ENCODE measurements at places on chromosomes 2 and 18.

DNA sequence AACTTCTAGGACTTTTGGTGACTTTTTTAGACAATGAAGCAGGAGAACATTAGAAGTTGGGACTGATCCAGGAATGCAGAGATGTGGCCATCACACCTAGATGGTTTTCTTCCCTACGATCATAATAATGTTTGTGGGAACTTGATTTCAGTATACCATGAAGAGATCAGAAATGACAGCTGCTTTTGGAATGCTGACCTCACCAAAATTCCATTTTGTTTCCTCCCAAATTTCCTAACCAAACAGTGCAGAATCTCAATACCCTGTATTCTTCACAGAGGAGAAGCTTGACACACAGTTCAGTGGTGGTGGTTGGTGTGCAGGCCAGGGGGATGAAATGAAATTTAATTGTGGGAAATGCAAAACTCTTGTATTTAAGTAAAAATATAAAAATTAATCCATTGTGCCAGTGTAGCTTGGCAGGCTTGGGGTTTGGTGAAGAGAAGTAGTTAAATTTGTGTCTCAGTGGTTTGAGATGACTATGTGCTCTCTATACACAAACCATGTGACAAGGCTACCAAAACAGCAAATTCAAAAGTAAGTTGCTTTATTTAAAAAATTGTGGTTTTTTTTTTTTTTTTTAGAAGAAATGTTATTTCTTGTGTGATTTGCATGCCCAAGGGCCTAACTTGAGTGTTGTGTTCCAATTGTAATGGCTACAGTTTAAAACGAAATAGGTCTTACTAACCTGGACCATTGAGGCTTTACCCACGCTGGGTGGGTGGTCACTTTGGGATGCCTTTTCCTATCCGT lies 252.4 kb downstream of the LPIN1 start:
- H3K27me3 ChIP-seq, result no peaks in the 10 kb centered on the region
- H3K4me3 ChIP-seq, result no peak overlapping the region
- DNase-seq, result no peak
- H3K27ac ChIP-seq, result no peak overlapping the region

DNA sequence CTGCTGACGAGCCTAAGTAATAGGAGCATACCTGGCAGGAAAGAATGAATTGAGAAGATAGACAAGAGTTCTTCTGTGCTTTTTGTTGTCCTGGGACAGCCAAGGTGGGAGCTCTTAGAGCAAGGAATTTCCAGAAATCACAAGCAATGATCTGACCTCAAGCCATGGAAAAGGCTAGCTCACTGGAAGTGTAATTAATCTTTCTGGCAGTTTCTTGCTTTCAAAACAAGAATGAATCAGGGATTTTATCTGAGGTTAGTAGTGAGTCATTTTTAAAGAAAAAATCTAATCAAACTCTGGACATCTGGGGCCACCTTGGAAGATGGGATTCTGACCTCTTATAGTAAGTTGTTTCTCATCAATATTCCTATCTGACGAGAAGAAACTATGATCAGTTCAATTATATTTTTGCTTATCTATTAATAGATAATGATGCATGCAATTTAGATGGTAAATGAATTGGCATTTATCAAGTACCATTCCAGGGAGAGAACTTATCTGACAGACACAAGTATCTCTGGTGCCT lies 98.0 kb downstream of the ADCYAP1 start:
- no peak for DNase-seq
- no peaks in the 10 kb centered on the region for H3K36me3 ChIP-seq
- H3K27ac ChIP-seq, result no peak overlapping the region
- no peaks in the 10 kb centered on the region for H3K27me3 ChIP-seq
- no peak overlapping the region for H3K4me3 ChIP-seq

DNA sequence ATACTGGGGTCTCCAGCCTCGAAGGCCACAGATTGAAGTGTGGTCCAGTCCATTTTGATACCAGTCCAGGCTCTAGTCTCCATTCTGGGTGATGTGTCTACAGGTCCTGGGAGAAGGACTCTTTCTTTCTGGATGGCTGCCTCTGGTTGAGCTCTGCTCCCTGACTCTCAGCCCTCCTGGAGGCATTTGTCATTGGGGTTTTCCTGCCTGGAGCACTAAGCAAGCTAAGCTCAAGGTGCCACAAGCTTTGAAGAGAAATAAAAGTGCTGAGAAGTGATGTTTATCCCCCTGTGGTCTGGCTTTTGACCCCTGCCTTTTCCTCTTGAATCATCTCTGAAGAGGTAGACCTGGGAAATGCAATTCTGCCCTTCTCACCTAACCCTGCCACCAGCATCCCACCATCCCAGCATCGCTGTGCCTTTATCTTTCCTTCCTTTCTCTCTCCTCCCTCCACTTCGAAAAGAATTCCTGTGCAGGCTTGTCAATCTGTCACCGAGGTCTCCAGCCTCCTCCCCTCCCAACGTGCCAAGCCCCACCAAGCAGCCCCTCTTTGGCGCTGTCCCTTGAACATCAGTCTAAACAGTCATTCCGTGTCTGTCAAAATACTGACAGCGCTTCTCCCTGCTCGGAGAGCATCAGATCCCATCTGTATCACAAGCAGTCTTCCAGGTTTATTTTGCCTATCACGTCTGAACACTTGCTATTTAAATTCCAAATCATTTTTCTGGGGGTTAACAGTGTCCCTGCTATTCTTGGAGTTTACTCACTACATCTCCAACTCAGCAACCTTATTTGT lies 334.6 kb upstream of the SLC14A2 start:
- no peaks in the 10 kb centered on the region for H3K27me3 ChIP-seq
- no peaks in the 10 kb centered on the region for H3K36me3 ChIP-seq
- no peak overlapping the region for H3K4me3 ChIP-seq
- no peaks in the 10 kb centered on the region for H3K4me1 ChIP-seq
- DNase-seq, result no peak
- H3K27ac ChIP-seq, result no peak overlapping the region

- no peak overlapping the region for H3K4me3 ChIP-seq
- DNase-seq, result no peak
- no peaks in the 10 kb centered on the region for H3K4me1 ChIP-seq
- no peaks in the 10 kb centered on the region for H3K36me3 ChIP-seq
- H3K27ac ChIP-seq, result no peak overlapping the region
Measured at GRCh38 chr18:50614838-50615237, 55.0 kb downstream of the MAPK4 start.

- no peaks in the 10 kb centered on the region for H3K4me1 ChIP-seq
- peaks cover 5% of the 10 kb centered on the region for H3K27me3 ChIP-seq
- no peak overlapping the region for H3K4me3 ChIP-seq
- H3K27ac ChIP-seq, result no peak overlapping the region
Measured at GRCh38 chr2:210503001-210503623, 26.6 kb upstream of the LANCL1 start.

GRCh38 chr2:10316336-10316735 lies 13.6 kb downstream of the HPCAL1 start:
- peaks cover 6% of the 10 kb centered on the region for H3K36me3 ChIP-seq
- H3K4me3 ChIP-seq, result no peak overlapping the region
- DNase-seq, result no peak
